NCI-H1105 treated with DMSO at 0.1 percent for 48 hours (cell line): ENCODE measurements at places on chromosomes 5 and 9.

DNA sequence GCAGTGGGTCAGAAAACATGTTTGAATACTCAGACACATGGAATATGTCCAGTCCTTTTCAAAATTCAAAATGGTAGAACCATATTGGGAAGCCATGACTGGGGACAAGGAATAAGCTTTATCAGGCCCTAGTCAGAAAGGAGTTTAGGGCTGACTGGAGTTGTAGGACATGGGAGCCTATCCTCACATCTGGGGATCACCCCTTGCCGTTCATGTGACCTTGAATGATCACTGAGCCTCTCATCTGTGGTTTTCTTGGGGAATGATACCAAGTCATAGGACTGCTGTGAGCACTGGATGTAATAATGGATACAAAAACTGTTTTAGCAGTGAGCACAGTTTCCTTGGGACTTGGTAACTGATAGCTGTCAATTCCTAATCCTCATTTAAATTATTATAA lies 84.7 kb downstream of the IQGAP2 start:
- no peak for DNase-seq

- DNase-seq, result peak; percentile 83
Observed at GRCh38 chr5:180313677-180314505, 22.0 kb upstream of the MAPK9 start.

GRCh38 chr5:178376921-178377582 lies 144.4 kb upstream of the PHYKPL start:
- DNase-seq, result no peak

DNA sequence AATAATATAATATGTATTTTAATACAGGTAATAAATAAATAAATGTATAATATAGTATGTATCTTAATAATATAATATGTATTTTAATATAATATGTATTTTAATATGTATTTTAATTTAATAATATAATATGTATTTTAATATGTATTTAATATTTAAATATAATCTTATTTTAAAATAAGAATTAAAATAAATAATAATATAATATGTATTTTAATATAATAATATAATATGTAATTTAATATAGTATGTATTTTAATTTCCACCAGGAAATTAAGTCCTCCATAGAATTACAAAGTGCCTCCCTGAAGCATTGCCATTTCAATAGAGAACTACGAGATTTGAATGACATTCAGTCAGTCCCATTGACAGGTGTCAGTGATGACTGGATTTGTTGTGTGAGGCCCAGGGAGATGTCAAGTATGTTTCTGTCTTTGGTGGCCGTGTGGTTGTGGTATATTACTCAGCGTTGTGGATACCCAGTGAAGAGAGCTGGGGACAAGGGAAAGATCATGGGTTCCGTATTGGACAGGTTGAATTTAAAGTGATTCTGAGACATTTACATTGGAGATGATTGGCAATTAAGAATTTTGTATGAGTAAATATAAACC lies 14.2 kb upstream of the C5orf46 start:
- DNase-seq, result no peak

GRCh38 chr5:58450018-58450417 lies 9.9 kb downstream of the PLK2 start:
- no peak for DNase-seq

DNA sequence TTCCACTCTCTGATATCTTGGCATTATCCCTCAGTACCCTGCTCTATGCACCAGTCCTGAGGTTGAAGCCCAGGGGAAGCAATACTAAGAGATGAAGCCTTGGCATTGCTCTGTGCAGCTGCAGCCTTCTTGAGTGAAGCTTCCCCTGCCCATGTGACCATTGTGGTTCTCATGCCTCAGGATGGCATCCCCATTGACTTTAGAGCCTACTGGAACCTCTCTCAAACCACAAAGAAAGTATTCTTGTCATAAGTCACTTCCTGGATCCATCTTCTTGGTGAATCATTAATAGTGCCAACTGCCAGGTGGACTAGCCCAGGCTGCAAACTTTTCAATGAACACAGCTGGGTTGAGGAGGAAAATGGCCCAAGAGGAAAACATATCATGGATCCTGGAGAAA lies 283.9 kb upstream of the RFX3 start:
- no peak for DNase-seq

GRCh38 chr5:13866792-13867191 lies 77.7 kb downstream of the DNAH5 start:
- no peak for DNase-seq

DNA sequence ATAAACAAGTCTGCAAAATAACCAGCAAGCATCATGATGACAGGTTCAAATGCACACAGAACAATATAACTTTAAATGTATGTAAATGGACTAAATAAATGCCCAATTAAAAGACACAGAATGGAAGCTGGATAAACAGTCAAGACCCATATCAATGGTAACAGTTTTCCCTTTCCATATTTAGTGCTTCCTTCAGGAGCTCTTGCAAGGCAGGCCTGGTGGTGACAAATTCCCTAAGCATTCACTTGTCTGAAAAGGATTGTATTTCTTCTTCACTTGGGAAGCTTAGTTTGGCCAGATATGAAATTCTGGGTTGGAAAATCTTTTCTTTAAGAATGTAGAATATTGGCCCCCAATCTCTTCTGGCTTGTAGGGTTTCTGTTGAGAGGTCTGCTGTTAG lies 120.2 kb upstream of the RASA1 start:
- no peak for DNase-seq

- DNase-seq, result no peak
Observed at GRCh38 chr5:109388407-109388806, 21.4 kb downstream of the PJA2 start.

DNA sequence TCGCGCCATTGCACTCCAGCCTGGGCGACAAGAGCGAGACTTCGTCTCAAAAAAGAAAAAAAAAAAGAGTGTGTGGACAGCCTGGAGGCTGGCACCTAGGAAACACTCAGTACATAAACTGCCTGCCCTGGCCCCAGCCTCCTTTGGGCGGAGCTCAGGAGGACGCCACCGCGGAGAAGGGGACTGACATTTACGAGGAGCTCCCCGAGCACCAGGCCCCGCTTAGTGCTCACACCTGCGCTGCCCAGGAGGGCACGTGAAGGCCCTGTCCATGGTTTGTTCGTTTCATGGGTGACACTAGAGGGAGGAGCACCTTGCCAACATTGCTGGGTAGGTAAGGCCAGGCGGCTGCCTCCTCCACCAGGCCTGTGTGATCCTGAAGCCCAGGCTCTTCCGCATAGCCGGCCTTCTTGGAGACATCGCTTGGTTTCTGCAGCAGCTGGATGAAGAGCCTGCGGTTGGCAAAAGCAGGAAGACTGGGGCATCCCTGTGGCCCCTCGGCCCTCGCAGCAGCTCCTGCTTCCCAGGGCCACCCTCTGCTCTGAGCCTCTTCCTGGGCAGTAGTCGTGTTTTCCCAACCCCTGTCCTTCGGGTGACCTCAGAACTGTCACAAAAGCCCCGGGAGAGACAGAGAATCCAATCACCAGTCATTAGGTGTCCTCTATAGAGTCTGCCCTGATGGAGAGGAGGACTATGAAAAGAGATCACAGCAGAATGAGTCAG lies 26.2 kb upstream of the LAMC3 start:
- DNase-seq, result no peak

DNA sequence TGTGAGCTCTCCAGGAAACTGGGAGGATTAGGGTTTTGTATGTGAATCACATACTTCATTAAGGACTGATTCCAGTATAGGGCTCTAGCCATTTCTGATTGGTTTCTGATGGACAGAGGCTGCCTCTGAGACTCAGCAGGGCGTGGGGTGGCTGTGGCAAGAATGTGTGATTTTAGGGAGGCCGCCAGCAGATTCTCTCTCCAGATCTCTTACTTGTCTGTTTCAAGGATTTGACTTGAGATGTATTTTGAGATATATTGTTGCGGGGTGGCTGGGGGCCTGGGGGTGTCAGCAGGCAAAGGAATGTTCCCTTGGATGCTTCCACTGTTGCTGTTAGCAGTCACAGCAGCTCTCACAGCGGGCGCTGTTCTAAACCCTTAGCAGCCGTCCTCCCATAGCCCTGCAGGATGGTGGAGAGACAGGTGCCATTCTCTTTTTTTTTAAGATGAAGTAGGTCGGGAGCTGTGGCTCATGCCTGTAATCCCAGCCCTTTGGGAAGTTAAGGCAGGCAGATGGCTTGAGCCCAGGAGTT lies 8.0 kb upstream of the HNRNPAB start:
- DNase-seq, result no peak

GRCh38 chr9:130561056-130561455 lies 18.3 kb upstream of the FUBP3 start:
- DNase-seq, result peak; percentile 44

DNA sequence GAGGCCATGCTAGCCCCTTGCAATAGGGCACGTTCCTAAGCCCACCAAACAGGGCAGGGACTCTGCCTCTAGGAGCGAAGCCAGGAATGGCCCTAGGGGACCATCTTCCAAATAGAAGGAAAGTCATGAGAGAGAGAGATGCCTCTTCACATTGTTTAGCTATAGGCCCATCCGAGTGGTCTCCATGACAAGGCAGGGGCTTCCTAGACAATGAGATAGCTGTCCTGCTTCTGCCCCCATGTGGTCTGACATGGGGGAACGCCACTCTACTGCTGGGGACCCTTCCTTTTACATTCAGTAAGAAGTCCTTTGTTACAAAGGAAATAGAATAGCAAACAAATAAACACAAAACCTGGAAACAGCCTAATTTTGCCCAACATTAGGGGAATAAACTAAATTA lies 17.9 kb upstream of the KIF4B start:
- no peak for DNase-seq

DNA sequence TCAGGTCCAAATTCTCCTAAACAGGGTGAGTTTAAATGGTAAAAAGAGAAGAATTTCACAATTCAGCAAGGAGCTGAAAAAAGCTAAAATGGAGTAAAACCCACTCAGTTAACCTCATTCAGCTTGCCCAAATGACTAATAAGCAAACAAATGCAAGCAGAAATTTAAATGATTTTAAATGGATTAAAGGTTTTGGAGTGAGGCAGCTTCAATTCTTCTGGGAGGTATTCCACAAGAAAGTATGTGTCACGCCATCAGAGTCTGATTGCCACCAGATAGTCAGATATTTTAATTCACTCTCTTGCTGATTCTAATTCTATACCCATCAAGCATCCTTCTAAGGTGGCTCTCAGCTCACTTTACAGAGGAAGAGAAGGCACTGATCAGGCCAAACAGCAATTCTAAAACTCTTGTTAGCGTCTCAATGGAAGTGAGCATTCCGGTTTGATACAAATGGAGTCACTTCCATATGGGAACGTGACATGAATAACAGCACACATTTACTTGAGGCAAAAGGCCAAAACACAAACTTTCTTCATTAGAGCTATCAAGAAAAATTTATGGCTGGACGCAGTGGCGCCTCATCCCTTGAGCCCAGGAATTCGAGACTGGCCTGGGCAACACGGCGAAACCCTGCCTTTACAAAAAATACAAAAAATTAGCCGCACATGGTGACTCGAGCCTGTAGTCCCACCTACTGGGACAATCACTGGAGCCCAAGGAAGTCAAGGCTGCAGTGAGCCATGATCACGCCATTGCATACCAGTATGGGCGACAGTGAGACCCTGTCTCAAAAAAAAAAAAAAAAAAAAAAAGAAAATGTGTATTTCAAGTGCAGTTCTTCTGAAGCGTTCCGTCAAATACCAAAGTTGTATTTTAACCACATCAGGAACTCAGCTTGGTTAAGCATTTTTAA lies 2.0 kb downstream of the CLK4 start:
- DNase-seq, result no peak

GRCh38 chr5:88883059-88883835 lies at the start of gene MEF2C:
TSS of gene MEF2C (minus strand) at chr5:88883184. CDS start at chr5:88823788, 59,396 bp downstream.
- peak; percentile 29 for DNase-seq

DNA sequence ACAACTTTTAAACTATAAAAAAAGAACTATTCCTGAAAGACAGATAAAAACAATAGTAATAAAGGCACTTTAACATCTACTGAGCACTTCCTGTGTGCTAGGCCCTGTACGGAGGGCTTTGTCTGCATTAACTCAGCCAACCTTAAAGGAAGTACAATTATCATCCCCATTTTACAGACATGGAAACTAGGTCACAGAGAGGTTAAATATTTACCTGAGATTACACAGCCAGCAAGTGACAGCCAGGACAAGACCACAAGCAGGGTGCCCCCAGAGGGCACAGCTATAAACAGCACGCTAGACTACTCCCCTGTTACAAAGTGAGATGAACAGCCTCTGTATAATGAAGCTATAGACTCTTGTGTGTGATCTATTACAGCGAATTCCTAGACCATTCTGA lies 25.5 kb downstream of the DDX31 start:
- DNase-seq, result no peak

- DNase-seq, result no peak
Observed at GRCh38 chr5:88885002-88885401, 2.0 kb upstream of the MEF2C start.

GRCh38 chr5:132776938-132777208 lies 166 bp downstream of the SEPTIN8 start:
- no peak for DNase-seq

DNA sequence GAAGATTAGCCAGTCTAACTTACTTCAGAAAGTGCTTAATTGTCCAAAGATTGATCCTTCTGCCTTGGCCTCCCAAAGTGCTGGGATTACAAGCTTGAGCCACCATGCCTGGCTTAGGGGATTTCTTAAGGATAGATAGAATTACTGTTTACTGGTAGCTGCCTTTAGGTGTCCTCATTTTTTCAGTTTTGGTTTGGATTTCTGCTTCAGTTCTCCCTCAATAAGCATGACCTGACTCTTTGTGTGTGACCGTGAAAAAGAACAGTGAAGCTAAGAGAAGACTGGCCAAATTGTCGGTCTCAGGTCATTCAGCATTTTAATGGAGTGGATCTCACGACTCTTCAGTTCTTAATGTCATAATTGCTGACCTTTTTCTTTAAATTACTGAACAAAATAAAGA lies 22.9 kb upstream of the CMYA5 start:
- DNase-seq, result no peak

GRCh38 chr5:109611505-109611904 lies 78.2 kb upstream of the MAN2A1 start:
- DNase-seq, result peak; percentile 18

DNA sequence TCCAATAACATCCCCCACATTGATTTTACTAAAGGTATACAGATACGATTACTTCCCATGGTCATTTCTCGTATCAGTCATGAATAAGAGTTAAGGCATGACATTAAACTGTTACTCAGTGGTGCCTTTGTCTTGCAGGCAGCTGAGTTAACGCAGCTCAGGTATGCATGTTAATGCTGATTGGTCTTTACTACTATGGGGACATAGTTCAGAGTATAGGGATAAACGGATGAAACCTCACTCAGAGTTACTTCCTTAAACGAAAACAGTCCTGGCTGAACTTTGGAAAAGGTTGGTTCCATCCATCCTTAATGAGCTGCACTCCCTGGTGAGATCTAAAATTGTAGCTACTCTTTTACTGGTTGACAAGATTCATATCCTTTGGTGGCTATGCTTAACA lies 87.0 kb downstream of the ACTL7B start:
- no peak for DNase-seq
